ENCODE measurements at places on chromosomes 5 and 9. TPM values are rescaled to one million over a fixed set of nuclear protein-coding genes. Genes with fewer than 3 reads are reported as not detected.

The HINT2 gene
- 23.8 TPM for total RNA-seq

The YTHDC2 gene
- total RNA-seq: 33.9 TPM

The AIF1L gene
- total RNA-seq: 87.8 TPM

The BRD3 gene
- 40.7 TPM for total RNA-seq

The PCDHA7 gene
- total RNA-seq: 8.7 TPM

The TRAF1 gene
- total RNA-seq: 1.0 TPM

The PLEKHG4B gene
- total RNA-seq: 54.8 TPM

- DNase-seq: no peak
These were observed 1.3 kb upstream of the PLPPR1 start for GRCh38 chr9:101027236-101027635.

GRCh38 chr9:14650596-14650995 is 42.6 kb downstream of the ZDHHC21 start:
- no peak for DNase-seq

- no peak for DNase-seq
These were observed 11.9 kb upstream of the COL15A1 start for GRCh38 chr9:98931600-98932389.

- no peak for DNase-seq
These were observed 290.6 kb downstream of the PIK3R1 start for GRCh38 chr5:68505917-68506860.

DNA sequence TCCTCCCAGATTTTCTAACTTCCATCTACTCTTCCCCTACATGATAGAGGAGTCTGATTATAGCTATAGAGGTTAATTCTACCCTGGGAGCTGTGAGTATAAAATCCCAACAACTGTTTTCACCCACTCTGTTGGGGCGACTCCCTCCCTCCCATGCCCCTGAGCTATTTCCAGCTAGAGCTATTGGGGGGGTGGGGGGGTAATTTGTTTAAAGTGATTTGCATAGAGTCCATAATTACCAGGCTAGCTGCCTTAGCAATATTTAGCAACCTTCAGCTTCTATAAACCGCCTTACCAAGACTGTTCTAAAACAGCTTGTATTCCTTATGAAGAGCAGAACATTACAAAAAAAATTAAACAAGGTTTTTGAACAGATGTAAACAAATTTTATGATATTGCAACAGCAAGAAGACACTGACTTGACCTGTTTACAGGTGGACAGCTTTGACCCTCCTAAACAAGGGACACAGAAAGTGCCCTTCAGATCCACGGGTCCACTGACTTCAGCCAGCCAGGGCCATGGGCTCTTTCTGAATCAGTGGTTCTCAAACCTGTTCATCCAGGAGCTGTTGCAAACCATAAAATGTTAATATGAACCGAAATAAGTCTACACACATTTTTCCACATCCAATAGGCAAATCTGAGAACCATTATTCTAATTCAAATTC is 98.2 kb downstream of the OTULIN start:
- no peak for DNase-seq

DNA sequence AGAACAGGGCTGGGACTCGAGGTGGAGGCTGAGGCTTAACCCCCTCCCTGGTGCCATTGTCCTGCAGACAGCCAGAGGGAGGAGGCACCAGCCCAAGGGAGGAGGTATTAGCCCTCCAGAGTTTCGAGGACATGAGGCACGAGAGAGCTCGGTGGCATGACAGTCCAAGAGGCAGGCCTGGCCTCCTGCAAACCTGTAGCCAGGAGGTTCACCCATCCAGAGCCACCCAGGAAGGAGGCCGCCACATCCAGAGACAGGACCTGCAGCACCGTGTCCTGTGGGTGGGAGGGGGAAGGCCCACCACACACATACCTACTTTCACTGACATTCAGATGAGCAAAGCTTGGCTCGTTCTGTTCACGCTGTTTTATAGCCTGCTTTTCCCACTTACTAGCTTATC is 75.2 kb upstream of the ADAMTS2 start:
- no peak for DNase-seq

GRCh38 chr9:70902171-70902570 is 219.2 kb downstream of the TRPM3 start:
- no peak for DNase-seq
